NCI-H2171 treated with DMSO at 0.1 percent for 48 hours (cell line): ENCODE measurements at places on chromosomes 7 and 10.

GRCh38 chr10:7130191-7130911 is 280.5 kb downstream of the SFMBT2 start:
- no peak for DNase-seq

- no peak for DNase-seq
Measured at GRCh38 chr7:148253629-148254028, 336.9 kb upstream of the C7orf33 start.

GRCh38 chr7:101754424-101755159 is 62.8 kb upstream of the CUX1 start:
- peak; percentile 48 for DNase-seq

- DNase-seq, result peak; percentile 92
Measured at GRCh38 chr7:7812112-7812511, 93.7 kb upstream of the RPA3 start.

- DNase-seq, result no peak
Measured at GRCh38 chr7:107581387-107582013, 1.5 kb downstream of the BCAP29 start.

GRCh38 chr7:117505238-117505637 is 25.4 kb downstream of the CFTR start:
- no peak for DNase-seq

GRCh38 chr7:11424006-11424405 is 408.0 kb downstream of the THSD7A start:
- no peak for DNase-seq

DNA sequence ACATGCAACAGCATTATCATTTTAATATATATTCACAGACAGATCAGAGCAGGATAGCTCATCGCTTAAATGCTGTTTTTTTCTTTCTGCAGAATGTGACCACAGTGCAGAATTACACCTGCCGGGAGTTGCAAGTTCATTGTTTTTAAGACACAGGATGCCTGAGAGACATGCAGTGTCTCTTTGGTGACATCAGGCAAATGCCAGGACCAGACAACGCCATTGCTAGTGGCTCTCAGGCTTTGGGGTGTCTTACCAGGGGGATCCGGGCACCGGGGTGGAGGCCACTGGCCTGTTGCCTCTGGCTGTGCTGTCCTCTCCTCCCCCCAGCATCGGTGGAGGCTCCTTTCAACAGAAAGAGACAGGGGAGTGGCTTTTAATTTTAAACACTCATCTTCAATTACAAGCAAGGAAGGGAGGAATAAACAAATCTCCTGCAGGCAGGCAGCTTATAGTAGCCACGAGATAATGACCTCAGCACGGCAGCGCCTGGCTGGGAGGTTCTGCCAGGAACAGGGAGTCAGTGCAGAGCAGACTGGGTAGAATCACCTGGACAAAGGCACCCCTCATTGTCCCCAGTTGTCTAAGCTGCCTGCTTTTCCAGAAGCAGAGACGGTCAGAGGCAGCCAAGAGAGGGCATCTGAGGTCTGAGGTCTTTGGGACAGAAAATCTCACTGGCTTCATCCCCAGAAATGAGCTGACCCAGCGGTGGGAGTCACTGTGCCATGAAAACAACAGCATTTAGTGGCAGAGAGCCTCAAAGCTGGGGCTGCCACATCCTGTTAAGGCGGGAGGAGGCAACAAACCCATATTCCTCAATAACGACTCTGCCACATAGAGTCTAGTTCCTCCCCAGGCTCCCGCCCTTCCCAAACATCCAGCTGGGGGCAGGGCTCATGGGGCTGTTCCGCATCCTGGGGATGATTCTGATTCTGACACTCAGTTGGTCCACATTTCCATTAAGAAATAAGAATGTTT is 148.4 kb downstream of the TCERG1L start:
- DNase-seq, result no peak

DNA sequence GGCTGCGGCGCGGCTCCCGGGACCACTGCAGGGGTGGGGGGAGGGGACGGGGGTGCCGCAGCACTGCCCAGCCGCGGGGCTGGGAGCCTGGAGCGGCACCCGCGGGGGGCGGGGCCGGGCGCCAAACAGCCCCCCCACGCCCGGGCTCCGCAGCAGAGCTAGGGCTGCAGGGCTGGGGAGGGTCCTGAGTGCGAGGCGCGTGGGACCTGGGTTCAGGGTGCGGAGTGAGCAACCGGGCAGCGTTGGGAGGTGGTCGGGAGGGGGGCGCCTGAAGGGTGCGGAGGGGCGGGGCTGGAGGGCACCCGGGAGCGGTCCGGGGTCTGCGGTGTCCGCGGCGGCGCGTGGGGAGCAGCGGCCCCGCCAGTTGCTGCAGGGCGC is 528 bp downstream of the CAMK2G start:
- no peak for DNase-seq

GRCh38 chr10:111175787-111176186 is 99.0 kb downstream of the ADRA2A start:
- no peak for DNase-seq

- DNase-seq, result no peak
Measured at GRCh38 chr7:26348234-26348851, 56.7 kb downstream of the SNX10 start.
